WTC11 (cell line): ENCODE measurements at places on chromosomes 5 and 9.

GRCh38 chr9:26159575-26160392 is 481.5 kb upstream of the TUSC1 start:
- H3K27me3 ChIP-seq: no peaks in the 10 kb centered on the region
- H3K27ac ChIP-seq: no peak overlapping the region
- no peaks in the 10 kb centered on the region for H3K36me3 ChIP-seq
- no peak overlapping the region for H3K4me3 ChIP-seq
- DNase-seq: no peak

DNA sequence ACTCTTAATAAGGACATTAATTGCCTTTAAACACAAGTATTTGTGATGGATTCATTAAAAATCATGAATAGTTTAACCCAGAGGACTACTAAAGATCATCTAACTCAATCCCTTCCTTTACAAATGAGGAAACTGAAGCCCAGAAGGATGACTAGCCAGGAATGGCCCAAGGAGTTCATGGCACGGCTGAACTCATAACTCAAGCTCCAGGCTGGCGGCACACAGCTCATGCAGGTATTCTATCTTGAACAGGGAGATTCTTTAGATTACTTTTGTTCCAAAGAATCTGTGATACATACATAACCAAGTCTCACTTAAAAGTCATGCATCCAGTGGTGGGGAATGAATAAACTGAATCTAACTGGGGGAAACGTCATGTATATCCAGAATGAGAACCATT is 495.5 kb downstream of the ACTL7B start:
- no peak for DNase-seq
- no peaks in the 10 kb centered on the region for H3K36me3 ChIP-seq
- H3K4me3 ChIP-seq: no peak overlapping the region
- no peaks in the 10 kb centered on the region for H3K4me1 ChIP-seq

GRCh38 chr9:70399141-70399540 is 15.3 kb downstream of the KLF9 start:
- DNase-seq: no peak
- peaks cover 8% of the 10 kb centered on the region for H3K27me3 ChIP-seq
- no peak overlapping the region for H3K27ac ChIP-seq
- H3K36me3 ChIP-seq: no peaks in the 10 kb centered on the region

- no peaks in the 10 kb centered on the region for H3K36me3 ChIP-seq
- H3K4me3 ChIP-seq: no peak overlapping the region
- H3K27me3 ChIP-seq: no peaks in the 10 kb centered on the region
- no peak for DNase-seq
Observed at GRCh38 chr5:68033029-68033428, 182.5 kb upstream of the PIK3R1 start.

DNA sequence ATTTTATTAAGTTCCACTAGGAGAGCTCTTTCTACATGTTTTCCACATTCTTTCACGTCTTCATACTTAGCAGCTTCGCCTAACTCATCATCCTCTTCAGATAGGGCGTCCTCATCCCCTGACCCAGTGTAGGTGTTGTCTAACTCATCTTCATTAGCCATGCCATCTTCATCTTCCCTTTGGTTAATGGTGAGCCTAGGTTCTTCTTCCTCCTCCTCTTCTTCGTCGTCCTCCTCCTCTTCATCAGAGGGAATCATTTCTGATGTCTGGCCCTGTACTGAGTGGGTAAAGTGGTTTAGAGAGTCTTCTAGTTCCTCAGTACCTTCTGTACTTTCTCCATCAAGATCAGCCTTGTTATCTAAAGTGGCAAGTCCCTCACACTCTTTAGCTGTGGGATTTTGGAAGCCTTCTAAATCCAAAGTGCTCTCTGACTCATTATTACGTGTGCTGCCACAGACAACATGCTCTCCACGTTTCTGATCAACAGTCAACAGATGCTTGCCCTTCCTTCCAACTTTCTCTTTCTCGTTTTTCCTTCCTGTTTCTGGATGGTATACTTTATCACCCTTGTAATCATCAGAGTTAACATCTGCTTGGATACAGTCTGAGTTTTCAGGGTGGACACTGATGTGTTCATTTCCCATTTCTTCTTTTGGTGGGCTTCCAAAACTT is 31.1 kb downstream of the TUT7 start:
- no peak overlapping the region for H3K4me3 ChIP-seq
- peaks cover 74% of the 10 kb centered on the region for H3K36me3 ChIP-seq
- H3K27me3 ChIP-seq: no peaks in the 10 kb centered on the region
- no peak overlapping the region for H3K27ac ChIP-seq

GRCh38 chr9:136409557-136410455 is 608 bp downstream of the ENTR1 start:
- peaks cover 27% of the 10 kb centered on the region for H3K4me1 ChIP-seq
- H3K4me3 ChIP-seq: peak overlapping the region; percentile 88
- H3K36me3 ChIP-seq: peaks cover 73% of the 10 kb centered on the region
- H3K27me3 ChIP-seq: no peaks in the 10 kb centered on the region
- DNase-seq: peak; percentile 36

- H3K36me3 ChIP-seq: peaks cover 6% of the 10 kb centered on the region; the same call in 1 of the 2 replicates
- DNase-seq: no peak
- no peak overlapping the region for H3K27ac ChIP-seq
- no peak overlapping the region for H3K4me3 ChIP-seq
- H3K27me3 ChIP-seq: peaks cover 49% of the 10 kb centered on the region
- H3K4me1 ChIP-seq: no peaks in the 10 kb centered on the region
Observed at GRCh38 chr5:20276061-20276958, 288.3 kb upstream of the CDH18 start.

GRCh38 chr5:74579215-74579614 is 61.3 kb downstream of the ENC1 start:
- H3K27ac ChIP-seq: no peak overlapping the region
- peaks cover 5% of the 10 kb centered on the region for H3K4me1 ChIP-seq
- no peaks in the 10 kb centered on the region for H3K36me3 ChIP-seq
- H3K4me3 ChIP-seq: no peak overlapping the region

- no peak overlapping the region for H3K4me3 ChIP-seq
- no peak overlapping the region for H3K27ac ChIP-seq
- no peaks in the 10 kb centered on the region for H3K4me1 ChIP-seq
- H3K36me3 ChIP-seq: no peaks in the 10 kb centered on the region
Observed at GRCh38 chr5:4158750-4159447, 563.3 kb downstream of the IRX1 start.
